ENCODE measurements at places on chromosomes 16 and 17. TPM values are rescaled to one million over a fixed set of nuclear protein-coding genes. Genes with fewer than 3 reads are reported as not detected.
A peak's percentile ranks its signal among the peaks of the same experiment; 100 is the strongest.

The FOXN1 gene
- total RNA-seq = not detected

DNA sequence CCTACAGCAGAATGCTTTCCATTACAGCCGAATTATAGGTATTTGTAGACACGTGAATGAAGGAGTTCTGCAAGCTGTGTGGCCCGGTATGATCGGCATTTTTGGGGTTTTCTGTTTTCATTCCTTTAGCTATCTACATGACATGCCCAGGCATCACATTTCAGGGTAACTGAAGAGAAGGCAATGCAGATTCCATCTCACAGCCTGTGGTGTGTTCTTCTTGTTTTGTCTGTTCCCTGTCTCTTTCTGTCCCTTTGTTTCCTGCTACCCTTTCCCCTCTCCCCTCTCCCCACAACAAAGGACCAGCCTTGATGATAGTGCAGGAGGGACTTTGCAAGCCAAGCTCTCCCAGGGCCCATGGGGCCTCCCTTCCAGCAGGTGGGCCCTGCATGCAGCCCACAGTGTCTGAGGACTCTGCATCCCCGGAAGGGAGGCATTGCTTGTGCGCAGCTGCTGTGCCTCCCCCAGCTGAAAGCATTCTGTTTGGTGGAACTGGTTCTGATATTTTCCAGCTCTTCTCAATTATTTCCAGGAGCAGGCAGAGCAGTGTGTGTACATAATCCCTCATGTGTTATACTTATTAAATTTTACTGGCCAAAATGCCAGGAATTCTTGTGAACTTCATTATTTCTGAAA, 207.4 kb downstream of the RPTOR start:
- H3K27me3 ChIP-seq = no peaks in the 10 kb centered on the region
- peaks cover 16% of the 10 kb centered on the region for H3K36me3 ChIP-seq

- no peak overlapping the region for H3K27ac ChIP-seq
- DNase-seq = no peak
- peaks cover 37% of the 10 kb centered on the region for H3K36me3 ChIP-seq
Measured at GRCh38 chr16:11835309-11835708, 16.0 kb downstream of the RSL1D1 start.

The RNF43 gene
- total RNA-seq = 0.04 TPM

DNA sequence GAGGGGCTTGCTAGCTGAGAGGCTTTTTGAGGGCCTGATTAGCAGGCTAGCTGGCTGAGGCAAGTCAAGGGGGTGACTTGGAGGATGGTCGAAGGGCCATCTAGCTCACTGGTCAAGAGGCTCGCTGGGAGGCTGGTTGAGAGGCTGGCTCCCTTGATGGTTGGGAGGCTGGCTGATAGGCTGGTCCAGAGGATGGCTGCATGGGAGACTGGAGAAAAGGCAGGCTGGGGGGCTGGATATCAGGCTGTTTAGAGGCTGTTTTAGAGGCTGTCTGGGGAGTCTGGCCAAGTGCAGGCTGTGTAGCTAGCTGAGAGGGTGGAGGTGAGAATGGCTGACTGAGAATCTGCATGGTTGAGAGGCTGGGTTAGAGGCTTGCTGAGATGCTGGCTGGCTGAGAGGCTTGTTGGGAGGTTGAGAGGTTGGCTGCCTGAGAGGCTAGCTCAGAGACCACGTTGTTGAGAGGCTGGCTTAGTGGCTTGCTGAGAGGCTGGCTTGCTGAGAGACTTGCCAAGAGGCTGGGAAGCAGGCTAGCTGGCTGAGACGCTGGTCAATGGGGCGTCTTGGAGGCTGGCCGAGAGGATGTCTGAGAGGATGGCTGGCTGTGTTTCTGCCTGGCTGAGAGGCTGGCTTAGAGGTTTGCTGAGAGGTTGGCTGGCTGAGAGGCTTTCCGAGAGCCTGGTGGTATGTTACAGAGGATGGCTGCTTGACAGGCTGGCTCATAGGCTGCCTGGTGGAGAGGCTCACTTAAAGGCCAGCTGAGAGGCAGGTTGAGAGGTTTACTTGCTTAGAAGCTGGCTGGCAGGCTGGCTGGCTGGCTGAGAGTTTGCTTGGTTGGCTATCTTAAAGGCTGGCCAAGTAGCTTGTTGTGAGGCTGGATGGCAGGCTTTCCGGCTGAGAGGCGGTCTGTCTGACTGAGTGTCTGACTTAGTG, 36.6 kb upstream of the ACSM2B start:
- H3K27me3 ChIP-seq = no peaks in the 10 kb centered on the region
- H3K4me1 ChIP-seq = no peaks in the 10 kb centered on the region
- no peak overlapping the region for H3K4me3 ChIP-seq
- no peak for DNase-seq
- H3K36me3 ChIP-seq = no peaks in the 10 kb centered on the region

DNA sequence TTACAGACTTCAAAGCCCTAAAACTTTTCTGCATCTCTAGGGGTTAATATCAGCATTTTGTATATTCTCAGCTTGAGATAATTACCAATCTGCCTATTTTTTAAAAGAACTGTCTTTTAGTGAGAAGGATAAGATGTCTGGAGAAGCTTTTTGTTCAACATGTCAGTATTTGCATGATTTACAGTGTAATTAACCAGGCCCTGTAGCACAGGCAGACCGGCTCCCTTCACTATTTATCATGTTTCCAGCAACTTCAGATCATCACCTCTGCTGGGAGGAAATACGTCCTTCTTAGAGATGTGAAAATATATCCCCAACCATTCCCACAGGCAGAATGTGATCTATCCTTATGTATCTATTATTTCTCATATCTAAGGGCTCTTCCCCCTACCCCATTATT, 8.6 kb upstream of the DDX52 start:
- H3K27ac ChIP-seq = no peak overlapping the region
- DNase-seq = no peak
- no peaks in the 10 kb centered on the region for H3K36me3 ChIP-seq

DNA sequence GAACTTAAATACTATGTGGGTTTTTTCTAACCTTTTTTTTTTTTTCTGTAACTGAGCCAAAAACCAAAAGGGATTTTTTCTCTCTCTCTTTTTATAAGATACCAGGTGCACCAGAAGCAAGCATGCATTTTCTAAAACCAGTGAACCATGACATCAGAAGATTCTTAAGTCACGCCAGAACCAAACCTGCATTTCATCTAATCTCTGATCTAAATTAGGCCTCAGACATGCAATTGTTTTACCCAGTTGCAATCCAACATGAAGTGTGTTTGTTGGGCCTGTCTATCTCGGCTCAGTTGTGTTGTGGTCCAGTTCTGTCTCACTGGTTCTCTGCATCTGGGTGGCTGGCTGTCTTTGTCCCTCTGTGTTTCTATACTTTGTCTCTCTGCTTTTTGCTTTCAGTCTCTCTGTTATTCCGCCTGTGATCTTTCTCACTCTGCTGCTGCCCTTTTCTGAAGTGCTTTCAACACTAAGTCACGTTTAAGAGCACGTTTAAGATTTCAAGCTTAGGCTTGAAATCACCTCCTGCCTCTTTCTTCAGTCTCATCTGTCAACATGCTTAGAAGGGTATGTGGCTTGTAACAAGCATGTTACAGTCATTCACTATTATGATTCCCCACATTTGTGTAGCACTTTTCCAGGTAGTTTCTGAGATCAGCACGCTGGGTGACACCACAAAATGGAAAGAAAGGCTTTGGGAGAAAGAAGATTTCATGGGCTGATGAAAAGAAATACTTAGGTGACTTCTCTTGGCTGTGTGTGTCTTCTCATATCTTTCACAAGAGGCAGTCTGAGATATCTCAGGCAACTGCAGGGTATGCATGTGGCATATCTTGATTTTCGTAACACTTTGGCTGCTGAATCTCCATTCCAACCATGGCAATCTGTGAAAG, 488.9 kb downstream of the SHISA9 start:
- H3K4me3 ChIP-seq = no peak overlapping the region
- H3K36me3 ChIP-seq = no peaks in the 10 kb centered on the region
- H3K27ac ChIP-seq = no peak overlapping the region
- no peak for DNase-seq

DNA sequence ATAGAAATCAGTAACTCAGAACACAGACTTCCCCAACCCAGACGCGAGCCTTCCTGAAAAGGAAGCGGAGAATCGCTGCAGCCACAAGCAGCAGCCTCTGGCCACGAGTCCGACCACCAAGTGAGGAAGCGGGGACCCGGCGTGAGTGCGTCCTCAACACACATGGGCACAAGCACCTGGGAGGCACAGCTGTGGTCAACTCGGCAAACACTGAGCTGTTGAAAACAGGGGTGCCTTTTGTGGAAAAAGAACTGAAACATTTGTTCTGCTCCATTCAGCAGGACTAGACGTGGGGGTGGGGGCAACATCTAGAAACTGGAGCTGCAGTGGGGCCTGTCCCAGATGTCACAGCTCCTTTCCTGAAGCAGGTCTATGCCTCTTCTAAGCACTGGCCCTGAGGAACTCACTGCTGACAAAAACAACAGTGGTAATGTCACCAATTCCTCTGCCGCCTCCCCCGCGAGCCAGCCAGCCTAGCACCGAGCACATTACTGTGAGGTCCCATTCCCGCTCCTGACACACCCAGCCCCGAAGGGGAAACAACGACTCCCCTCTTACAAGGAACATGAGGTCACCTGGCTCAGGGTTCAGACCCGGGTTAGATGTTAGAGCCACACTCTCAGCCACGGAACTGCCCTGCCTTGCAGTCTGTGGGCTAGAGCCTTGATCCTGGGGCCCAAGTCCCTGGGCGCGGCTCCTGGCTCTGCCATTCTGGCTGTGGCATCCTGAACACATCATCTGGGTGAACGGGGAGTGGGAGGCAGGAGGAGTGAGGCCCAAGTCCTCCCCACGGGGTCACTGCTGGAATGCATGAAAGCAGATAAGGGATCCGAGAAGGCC, 29.0 kb downstream of the KDM8 start:
- no peak overlapping the region for H3K4me3 ChIP-seq
- H3K27me3 ChIP-seq = no peaks in the 10 kb centered on the region
- no peak for DNase-seq
- H3K36me3 ChIP-seq = peaks cover 44% of the 10 kb centered on the region
- H3K4me1 ChIP-seq = peaks cover 69% of the 10 kb centered on the region

DNA sequence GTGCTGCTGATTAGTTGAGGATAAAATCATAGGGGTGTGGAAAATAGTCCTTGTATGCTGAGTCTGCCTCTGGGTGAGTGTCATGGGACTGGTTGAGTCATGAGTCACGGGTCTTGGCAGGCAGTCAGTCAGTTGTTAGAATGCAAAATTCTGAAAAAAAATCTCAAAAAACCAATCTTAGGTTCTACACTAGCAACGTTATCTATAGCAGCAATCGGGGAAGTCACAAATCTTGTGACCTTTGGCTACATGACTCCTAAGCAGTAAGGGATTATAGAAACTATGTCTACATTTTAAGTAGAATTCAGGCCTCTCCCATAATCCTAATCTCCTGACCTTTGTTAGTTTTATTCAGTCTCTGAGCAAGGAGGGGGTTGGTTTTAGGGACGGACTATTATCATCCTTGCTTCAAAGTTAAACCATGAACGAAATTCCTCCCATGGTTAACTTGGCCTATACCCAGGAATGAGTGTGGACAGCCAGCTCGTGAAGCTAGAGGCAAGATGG, 18.0 kb upstream of the PMFBP1 start:
- H3K4me1 ChIP-seq = no peaks in the 10 kb centered on the region
- peak; percentile 47 for DNase-seq
- no peaks in the 10 kb centered on the region for H3K36me3 ChIP-seq
- H3K27ac ChIP-seq = no peak overlapping the region
- no peaks in the 10 kb centered on the region for H3K27me3 ChIP-seq
- H3K4me3 ChIP-seq = no peak overlapping the region

DNA sequence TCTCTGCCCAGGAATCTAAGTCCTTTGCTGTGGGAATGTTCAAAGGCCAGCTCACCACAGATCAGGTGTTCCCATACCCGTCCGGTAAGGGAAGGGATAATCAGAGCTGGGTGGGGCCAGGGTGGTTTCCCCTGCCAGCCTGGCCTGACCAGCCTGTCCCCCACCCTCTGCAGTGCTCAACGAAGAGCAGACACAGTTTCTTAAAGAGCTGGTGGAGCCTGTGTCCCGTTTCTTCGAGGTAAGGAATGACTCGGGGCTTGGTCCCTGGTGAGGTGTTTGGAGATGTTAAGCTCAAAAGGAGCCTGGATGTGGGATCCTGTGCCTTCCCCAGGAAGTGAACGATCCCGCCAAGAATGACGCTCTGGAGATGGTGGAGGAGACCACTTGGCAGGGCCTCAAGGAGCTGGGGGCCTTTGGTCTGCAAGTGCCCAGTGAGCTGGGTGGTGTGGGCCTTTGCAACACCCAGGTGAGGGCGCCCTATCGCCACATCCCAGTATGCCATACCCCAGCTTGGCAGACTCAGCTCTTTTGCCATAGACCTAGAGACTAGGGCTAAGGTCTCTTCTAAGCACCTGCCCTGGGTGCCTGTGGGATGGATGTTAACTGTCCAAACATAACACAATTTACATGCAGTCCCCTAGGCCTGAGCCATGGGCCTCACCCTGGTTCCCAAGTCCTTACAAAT, 997 bp downstream of the ACADVL start:
- peaks cover 49% of the 10 kb centered on the region for H3K36me3 ChIP-seq
- H3K4me1 ChIP-seq = peaks cover 70% of the 10 kb centered on the region

DNA sequence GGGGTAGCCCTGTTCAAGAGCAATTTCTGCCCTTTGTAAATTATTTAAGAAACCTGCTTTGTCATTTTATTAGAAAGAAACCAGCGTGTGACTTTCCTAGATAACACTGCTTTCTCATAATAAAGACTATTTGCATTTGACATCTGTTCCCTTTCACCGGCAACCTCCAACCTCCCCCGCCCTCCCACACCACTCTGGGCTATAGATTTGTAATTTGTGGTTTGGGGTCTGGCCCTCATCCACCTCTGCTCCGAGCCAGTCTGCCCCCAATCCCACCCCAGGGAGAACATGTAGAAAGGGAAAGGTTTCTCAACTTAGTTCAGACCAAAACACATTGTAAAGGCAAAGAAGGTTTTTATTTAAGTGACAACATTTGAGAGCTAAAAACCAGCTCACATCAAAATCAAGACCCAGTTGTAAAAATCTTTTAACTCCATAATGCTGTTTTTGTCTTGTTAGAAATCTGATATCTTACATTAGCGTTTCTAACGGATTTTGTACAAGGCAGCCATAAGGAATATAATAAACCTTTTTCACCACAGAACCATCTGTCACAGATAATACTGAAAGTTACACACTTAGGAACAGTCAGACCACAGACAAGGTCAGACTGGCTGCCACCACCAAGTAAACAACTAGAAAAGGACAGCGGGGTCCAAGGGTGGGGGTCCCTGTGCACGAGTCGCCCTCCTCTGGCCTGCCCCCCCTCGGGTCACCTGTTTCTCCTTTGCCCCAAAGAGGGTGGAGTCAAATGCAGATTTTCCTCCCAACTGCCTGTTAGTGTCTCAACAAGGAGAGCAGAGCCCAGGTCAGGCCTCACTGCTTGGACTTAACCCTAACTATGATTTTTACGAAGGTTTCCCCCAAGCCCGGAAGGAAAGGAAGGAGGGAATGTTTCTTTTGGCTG, 6.9 kb downstream of the PIMREG start:
- no peak for DNase-seq
- H3K36me3 ChIP-seq = peaks cover 24% of the 10 kb centered on the region
- H3K27ac ChIP-seq = no peak overlapping the region
- no peak overlapping the region for H3K4me3 ChIP-seq
- H3K27me3 ChIP-seq = peaks cover 6% of the 10 kb centered on the region
- peaks cover 25% of the 10 kb centered on the region for H3K4me1 ChIP-seq

DNA sequence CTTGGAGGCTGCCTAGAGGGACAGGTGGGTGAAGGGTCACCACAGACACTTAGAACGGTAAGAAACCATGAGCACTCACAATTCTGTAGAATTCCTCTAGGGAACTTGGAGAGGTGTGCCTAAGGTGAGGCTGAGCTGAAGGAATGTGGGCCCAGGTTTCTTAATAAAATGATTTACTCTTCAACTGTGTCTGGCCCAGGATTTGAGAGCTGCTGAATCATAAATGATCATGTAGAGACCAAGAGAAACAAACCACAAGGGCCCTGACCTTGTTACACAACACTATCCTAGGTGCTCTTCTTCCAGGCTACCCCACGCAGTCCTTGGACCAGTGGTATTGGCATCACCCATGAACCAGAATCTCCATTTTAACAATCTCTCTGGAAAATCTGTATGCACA, 27.7 kb downstream of the ZNF18 start:
- no peaks in the 10 kb centered on the region for H3K36me3 ChIP-seq
- H3K27me3 ChIP-seq = no peaks in the 10 kb centered on the region
- no peak overlapping the region for H3K4me3 ChIP-seq
- H3K27ac ChIP-seq = no peak overlapping the region
- H3K4me1 ChIP-seq = no peaks in the 10 kb centered on the region

Data from muscle of leg (tissue), 16 donors.